ENCODE measurements at places on chromosomes 1 and 21.

DNA sequence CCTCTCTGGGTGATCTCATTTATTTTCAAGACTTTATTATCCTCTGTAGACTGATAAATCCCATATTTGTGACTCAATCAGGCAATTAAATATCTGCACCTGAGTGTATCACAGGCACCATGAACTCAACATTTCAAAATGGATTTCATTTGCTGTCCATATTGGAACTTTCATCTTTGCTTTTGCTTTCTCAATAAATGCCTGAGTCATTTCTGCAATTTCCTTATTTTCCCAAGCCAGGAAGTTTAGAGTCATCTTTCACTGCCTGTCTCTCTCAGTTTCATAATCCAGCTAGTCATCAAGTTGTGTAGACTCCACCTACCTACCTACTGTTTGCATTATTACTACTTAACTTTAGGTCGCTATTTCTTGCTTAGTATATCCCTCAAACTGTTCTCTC is 540.9 kb downstream of the LMO4 start:
- DNase-seq, result no peak

DNA sequence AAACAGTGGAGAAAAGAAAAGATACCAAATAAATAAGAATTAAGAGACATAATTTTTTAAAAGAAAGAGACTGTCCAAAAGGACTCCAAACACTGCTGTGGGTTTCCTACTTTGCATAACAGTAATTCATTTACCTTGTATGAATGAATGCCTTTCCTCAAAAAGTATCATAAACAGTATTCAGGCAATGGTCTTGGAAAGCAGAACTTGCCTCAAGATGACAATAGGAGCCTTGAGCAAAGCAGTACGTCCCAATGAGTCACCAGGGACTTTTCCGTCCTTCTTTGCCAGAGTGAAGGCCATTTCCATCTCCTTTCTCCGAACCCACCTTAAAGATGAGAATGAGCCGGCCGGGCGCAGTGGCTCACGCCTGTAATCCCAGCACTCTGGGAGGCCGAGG is 186.4 kb downstream of the ZBTB18 start:
- DNase-seq, result no peak

- no peak for DNase-seq
Observed at GRCh38 chr21:44867999-44868700, 5.3 kb downstream of the PTTG1IP start.

- DNase-seq, result no peak
Observed at GRCh38 chr1:173062150-173062938, 11.6 kb upstream of the TNFSF18 start.

- DNase-seq, result no peak
Observed at GRCh38 chr1:87816646-87817045, 488.0 kb downstream of the LMO4 start.

GRCh38 chr1:112298558-112298957 is 97.5 kb upstream of the CTTNBP2NL start:
- DNase-seq, result peak; percentile 41

DNA sequence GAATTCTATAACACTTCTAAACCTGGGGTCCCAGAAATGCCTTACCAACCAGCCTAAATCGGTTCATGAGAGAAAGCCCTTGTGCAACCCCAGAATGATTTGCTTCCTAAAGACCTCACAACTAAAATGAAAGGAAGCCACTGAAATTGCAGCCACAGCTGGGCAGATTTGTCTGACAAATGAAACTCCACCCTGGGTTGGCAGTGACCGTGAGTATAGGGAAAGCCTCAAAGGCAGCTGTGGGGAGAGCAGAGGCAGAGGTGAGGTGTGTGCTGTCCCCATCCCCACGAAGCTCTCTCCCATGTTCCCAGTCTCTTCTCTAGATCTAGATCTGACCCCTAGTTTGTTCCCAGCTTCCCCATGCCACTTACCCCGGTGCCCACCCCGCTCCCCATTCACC is 23.1 kb downstream of the RHBDL2 start:
- DNase-seq, result no peak

DNA sequence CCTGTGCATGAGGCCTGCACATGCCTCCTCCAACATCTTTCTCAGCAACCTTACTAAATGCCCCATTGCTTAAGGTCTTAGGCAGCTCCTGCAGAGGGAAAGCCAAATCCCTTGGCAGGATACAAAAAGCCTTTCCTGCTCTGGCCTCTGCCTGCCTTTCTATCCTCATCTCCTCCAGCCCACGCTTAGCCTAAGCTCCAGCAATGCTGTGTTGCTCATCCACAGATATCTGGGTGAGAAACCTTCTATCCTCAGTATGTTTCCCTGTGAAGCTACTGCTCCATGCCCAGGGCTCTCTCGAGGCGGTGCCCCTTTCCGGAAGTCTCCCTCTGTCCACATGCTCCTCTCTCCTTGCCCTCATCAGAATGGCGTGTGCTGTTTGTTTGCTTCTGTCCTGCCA is 37.0 kb upstream of the CCSAP start:
- DNase-seq, result no peak

- no peak for DNase-seq
Observed at GRCh38 chr1:193472430-193472829, 286.0 kb upstream of the B3GALT2 start.

GRCh38 chr1:244341455-244342450 is 110.0 kb downstream of the ADSS2 start:
- peak; percentile 38 for DNase-seq

- DNase-seq, result no peak
Observed at GRCh38 chr1:209607102-209607794, 23.7 kb downstream of the CAMK1G start.

DNA sequence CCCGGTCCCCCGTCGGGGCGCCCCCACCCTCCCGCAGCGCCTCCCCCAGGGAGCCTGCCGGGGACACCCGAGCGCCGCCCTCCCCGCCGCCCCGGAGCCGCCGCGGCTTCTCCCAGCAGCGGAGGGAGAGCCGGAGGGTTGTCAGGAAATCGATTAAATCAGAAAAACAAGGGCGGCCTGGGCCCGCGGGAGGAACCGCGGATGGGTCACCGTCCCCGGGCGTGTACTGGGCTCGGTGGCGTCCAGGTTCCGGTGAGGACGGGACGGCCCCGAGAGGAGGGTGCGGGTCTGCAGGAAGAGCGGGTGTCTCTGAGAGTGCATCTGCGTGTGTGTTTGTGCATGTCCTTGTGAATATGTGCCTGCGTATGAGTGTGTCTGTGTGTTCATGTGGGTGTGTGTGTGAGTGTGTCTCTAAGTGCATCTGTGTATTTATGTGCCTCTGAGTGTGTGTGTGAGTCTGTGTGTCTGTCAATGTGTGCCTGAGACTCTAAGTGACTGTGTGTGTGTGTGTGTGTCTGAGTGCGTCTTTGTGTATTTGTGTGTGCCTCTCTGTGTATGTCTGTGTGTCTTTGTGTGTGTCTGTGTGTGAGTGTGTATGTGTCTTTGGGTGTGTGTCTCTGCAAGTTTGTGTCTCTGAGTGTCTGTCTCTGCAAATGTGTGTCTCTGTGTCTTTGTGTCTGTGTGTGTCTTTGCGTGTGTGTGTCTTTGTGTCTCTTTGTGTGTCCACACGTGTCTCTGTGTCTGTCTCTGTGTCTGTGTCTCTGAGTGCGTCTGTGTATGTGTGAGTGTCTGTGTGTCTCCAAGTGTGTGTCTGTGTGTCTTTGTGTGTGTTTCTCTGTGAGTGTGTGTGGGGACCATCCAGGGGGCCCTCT is 1.1 kb downstream of the SPSB1 start:
- no peak for DNase-seq

- no peak for DNase-seq
Observed at GRCh38 chr1:175884369-175884768, 141.0 kb upstream of the TNR start.

- DNase-seq, result no peak
Observed at GRCh38 chr1:184929711-184930202, 44.6 kb downstream of the NIBAN1 start.

DNA sequence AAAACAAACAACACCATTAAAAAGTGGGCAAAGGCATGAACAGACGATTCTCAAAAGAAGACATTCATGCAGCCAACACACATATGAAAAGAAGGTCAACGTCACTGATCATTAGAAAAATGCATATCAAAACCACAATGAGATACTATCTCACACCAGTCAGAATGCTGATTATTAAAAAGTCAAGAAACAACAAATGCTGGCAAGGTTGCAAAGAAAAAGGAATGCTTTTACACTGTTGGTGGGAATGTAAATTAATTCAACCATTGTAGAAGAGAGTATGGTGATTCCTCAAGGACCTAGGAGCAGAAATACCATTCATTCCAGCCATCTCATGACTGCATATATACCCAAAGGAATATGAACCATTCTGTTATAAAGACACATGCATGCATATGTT is 419.6 kb downstream of the NEGR1 start:
- DNase-seq, result no peak

DNA sequence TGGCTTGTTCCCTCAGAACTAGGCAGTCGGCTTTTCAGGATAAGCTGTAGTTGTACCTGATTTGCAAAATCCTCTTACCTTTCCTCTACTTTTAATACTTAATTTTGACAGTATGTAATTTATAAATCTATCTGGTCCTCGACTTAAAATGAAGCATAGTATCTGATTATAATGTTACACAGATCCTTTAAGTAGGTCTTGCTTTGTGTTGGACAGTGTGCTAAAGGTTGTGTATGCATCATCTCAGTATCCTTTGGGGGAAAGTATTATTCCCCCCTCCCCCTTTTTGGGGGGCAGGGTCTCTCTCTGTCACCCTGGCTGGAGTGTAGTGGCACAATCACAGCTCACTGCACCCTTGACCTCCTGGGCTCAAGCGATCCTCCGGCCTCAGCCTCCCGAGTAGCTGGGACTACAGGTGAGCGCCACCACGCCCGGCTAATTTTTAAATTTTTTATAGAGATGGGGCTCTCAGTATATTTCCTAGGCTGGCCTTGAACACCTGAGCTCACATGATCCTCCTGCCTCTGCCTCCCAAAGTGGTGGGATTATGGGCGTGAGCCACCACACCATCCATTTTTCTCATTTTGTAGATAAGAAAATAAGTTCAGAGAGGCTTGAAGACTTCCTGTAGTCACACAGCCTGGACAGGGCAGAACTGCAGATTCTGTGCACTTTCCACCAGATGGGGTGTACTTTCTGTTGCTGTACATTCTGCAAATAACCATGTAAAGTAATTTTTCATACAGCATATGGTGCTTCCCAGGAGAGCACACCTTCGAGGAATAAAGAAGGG is 791 bp upstream of the STX6 start:
- no peak for DNase-seq

- DNase-seq, result no peak
Observed at GRCh38 chr1:85229574-85230097, 28.8 kb upstream of the SYDE2 start.

DNA sequence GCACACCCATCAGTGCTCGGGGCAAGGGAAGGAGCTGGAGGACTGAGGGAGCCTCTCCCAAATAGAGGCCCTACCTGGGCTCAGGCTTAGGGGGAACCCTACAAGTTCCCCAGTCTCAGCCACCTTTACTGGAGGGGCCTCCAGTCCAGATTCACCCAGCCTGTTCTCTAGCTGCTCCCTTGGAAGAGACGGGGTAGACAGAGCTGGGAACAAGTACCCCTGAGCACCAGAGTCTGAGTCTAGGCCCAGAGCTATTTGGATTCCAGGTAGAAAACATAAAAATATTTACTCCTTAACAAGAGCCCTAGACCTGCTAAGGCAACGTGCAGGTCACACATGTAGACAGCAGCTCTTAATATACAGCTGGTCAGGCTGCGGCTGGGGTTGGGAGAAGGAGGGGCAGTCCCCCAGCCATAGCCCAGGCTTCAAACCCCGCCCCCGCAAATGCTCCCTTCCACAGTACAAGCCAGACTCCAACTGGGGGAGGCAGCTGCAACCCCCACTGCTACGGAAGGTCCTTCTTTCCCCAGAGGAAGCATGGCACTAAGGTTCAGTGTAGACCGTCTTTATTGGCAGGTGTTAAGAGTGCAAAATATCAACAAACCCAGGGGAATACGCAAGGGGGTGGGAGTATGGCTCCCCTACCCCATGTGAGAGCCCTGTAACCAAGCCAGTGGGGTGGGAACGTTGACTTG is 8.0 kb downstream of the TENT5B start:
- no peak for DNase-seq

DNA sequence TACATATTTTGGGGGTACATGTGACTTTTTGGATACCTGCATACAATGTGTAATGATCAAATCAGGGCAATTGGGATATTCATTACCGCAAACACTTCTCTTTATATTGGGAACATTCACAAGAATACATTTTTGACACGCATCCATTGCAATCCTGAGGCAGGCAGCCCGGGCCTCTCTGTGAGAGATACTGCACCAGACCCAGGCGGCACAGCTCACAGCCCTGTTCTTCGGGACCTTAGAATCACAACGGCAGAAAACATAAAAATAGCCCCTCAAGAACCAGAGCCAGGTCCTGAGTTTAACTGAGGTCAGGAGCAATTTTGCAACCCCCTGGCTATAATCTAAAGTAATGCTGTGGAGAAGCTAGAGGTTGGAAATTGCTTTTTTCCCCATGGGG is 90.8 kb upstream of the PGBD5 start:
- DNase-seq, result no peak

DNA sequence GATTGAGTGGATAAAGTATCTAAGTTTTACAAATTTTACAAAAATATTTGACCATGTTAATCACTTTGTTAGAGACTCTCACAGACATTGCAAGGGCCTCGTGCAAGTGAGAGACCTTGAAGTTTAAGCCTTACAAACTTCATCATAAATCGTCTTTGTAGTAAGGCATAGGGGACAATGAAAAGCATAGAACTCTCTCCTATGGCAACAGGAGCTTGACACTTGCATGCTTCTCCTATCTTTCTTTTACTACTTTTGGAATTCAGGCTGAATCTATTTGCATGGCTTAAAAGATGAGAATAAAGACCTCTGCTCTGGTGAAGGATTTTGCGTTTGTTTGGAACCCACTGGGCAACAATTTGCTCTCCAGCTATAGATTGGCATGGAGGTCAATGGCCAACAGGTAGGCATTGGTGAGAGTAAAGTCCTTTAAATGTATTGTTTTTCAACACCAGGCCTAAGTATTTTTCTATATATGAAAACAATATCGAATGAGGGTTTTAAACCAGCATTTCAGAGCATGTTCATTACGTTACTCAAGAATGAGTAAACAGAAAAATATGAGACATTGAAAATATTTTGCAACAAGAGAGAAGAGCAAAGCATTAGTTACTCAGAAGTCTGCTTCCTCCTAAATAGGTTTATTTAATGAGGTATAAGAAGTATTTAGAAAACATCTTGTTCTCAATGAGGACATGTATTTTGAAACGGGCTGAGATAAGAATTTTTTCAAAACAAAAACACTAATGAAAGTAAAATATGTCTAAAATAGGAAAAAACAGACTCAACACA is 192.2 kb downstream of the TGFB2 start:
- no peak for DNase-seq

DNA sequence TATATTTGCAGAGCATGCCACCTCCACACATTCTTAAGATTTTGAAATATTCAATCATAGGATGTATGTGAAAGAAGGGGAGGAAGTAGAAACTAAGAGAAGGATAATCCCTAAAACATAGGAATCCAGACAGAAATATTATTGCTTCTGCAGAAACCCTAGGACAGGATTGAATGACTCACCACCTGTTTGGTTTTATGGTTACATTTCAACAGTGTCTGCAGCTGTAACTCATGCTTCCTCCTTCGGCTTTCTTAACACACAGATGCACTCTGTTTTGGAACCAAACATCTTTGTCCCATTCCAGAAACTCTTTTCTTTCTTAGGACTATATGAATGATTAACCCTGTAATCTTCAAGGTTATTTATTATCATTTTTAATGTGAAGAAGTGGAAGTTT is 20.7 kb downstream of the RGS7 start:
- DNase-seq, result no peak

- DNase-seq, result no peak
Observed at GRCh38 chr1:61130338-61131000, 48.1 kb downstream of the NFIA start.
